ENCODE measurements at places on chromosomes 3 and 15.

GRCh38 chr3:50502225-50502583, 1.2 kb downstream of the CACNA2D2 start:
- no peak for DNase-seq

DNA sequence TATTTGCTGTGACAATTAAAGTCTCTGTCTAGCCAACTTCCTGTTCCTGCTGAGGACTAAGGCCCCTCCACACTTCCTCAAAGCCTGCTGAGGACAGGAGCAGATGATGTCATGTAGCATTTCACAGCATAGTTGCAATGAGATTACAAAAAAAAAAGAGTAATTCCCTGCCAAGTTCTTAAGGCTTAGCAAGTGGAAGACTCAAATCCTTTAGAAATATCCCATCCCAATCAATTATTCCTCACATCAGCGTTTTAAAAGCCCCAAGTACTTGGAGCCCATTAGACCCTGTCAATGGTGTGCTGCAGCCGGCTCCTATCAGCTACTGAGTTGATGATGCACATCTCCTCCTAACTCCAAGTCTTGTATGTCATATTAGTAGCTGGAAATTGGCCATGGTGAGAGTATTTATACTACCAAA, 51.7 kb downstream of the TRANK1 start:
- peak; percentile 73 for DNase-seq

GRCh38 chr3:16060945-16061344, 113.5 kb upstream of the GALNT15 start:
- DNase-seq, result no peak

- no peak for DNase-seq
These were observed 193.7 kb downstream of the CHST2 start for GRCh38 chr3:143313025-143313892.

GRCh38 chr15:63628123-63628822, 31.1 kb downstream of the FBXL22 start:
- DNase-seq, result peak; percentile 90

DNA sequence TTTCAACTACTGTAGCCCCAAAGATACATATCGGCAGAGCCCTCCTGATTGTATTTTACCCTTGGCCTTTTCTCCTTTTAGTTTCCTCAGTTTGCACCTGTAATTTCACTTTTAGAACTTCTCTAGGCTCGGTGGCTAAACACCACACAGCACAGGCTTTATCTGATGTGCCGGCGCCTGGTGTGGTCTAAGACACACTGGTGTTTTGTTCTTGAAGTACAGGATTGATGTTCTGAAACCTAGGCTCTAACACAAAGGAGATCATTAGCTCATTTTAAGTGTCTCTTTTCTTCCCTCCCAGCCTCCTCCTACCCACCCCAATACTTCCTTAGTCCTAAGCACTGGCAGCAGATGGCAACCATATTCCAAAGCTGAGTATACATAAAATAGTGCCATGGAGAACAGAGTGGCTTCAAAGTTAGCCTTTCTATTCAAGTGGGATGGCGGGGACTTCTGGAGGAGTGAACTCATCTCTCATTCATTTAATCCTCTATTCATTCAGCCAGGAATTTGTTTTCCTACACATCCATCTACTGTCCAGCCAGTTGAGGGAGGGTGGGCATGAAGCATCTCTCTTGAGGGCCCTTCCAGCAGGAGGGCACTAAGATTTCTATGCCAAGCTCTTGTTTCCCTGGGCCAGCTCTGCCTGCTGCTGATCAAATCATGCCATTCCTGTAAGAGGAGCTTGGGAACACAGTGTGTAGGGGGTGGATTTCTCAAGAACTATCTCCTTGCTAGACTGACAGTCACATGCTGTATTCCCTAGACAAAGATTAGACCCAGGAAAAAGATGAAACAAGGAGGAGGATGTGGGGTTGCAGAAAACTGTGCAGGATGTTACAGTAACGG, 71.2 kb downstream of the TIGIT start:
- DNase-seq, result no peak

- DNase-seq, result no peak
These were observed 7.8 kb upstream of the PSMD2 start for GRCh38 chr3:184291044-184291737.

GRCh38 chr15:59249816-59250215, 43.2 kb downstream of the LDHAL6B start:
- no peak for DNase-seq

GRCh38 chr15:48541341-48542278, 103.9 kb downstream of the FBN1 start:
- DNase-seq, result peak; percentile 37

GRCh38 chr15:68583936-68584755, 5.4 kb downstream of the CORO2B start:
- DNase-seq, result no peak

DNA sequence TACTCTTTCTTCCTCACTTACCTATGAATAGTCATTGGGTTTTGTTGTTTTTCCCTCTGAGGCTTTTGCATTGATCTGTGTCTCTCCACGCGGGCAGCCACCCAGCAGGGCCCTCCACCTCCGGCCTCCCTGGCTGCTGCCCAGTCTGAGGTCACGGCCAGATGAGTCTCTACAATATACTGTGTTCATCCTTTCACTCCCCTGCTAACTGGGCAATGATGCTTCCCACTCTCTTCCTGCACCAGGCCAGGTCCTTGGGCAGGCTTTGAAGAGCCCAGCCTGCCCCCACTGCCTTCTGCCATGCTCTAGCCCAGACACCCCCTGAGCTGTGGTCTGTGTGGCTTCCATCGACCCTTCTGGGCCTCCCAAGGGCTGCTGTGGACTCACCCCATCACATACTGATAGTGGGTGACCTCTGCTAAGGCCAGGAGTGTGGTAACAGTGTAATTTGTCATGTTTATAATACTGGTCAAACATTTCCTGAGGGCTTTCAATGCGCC, 18.0 kb downstream of the PDIA5 start:
- no peak for DNase-seq

GRCh38 chr15:53212785-53213184, 422.6 kb upstream of the ONECUT1 start:
- DNase-seq, result no peak

- no peak for DNase-seq
These were observed 64.8 kb upstream of the ARL8B start for GRCh38 chr3:5057272-5057671.

GRCh38 chr15:42800731-42801474, 64.0 kb upstream of the CDAN1 start:
- DNase-seq, result no peak

GRCh38 chr15:33735637-33736247, 232.6 kb upstream of the CHRM5 start:
- DNase-seq, result no peak

- DNase-seq, result no peak
These were observed 33.9 kb upstream of the STT3B start for GRCh38 chr3:31498791-31499190.

DNA sequence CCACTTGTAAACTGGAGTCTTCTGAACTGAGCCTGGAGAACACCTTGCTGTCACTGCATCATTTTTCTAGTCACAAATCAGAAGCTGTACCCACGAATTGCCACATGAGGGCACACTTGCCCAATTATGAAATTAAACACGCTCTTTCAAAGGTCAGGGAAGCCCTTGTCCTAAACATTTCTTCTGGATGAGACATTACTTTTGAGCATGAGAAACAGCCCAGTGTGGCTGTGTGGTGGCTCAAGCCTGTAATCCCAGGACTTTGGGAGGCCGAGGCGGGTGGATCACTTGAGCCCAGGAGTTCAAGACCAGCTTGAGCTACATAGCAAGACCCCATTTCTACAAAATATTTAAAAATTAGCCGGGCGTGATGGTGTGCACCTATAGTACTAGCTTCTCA, 27.5 kb upstream of the CFAP161 start:
- DNase-seq, result peak; percentile 74

- DNase-seq, result no peak
These were observed 73.1 kb upstream of the MEF2A start for GRCh38 chr15:99492716-99493115.

GRCh38 chr3:149736953-149737205, 15.4 kb downstream of the COMMD2 start:
- DNase-seq, result no peak

GRCh38 chr3:167102071-167102470, 278.0 kb downstream of the ZBBX start:
- DNase-seq, result no peak

GRCh38 chr3:187677604-187678003, 7.4 kb upstream of the SST start:
- DNase-seq, result no peak

- DNase-seq, result no peak
These were observed 3.1 kb downstream of the MST1R start for GRCh38 chr3:49900491-49901153.

DNA sequence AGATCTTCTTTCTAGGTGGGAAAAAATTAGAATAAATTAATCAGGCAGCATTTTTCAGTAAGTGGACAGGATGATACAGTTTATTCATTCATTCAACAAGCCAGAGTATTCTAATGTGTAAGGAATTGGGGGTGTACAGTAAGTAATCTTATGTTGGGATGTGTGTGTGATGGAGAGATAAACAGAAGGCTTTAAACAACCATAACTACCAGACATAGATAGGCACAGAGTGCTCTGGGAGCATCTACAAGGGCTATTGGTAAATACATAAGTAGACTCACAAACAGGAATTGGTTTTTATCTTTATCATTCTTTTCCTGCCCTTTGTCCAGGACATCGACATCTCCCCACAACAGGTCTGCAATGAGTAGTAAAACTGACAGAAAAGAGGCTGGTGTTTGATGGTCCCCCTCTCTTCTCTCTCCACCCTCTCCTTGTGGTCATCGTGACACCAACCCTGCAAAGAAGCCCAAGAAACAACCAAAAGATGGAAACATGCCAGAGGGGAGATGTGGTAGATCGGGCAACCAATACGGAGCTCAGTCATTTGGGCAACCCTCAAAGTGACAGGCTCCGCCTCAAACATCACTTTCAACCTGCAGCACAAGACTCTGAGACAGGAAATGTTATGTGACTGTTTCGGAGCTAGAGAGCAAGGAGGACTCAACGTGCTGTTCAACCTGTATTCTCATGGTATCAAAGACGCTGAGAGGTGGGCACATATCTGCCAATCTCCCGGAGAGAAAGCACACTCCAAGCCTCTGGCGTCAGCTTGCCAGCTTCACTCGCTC, 28.7 kb upstream of the B3GNT5 start:
- DNase-seq, result no peak

Measured in Ammon's horn (tissue), 1 donor.